Uterine smooth muscle cell (primary cell): ENCODE measurements at places on chromosomes 12 and 14. TPM values are rescaled to one million over a fixed set of nuclear protein-coding genes. Genes with fewer than 3 reads are reported as not detected.

Gene KLRB1
- total RNA-seq, result not detected in 2 replicates

Gene SDS
- not detected in 2 replicates for total RNA-seq

Gene DCAF5
- 14.6 and 17.4 TPM in 2 replicates for total RNA-seq

Gene NPFF
- total RNA-seq, result not detected in 2 replicates

Gene AQP5
- total RNA-seq, result not detected in 2 replicates

Gene GLT8D2
- total RNA-seq, result 19.0 and 36.7 TPM in 2 replicates

Gene ATP5F1B
- total RNA-seq, result 483 and 651 TPM in 2 replicates

Gene OR6S1
- total RNA-seq, result not detected in 2 replicates

Gene CTSG
- total RNA-seq, result not detected in 2 replicates

Gene SLC6A15
- total RNA-seq, result 47.1 and 78.4 TPM in 2 replicates

Gene TAS2R7
- total RNA-seq, result not detected in 2 replicates

Gene GRIP1
- 1.3 and 3.5 TPM in 2 replicates for total RNA-seq

Gene FAM186B
- total RNA-seq, result 0.12 and 0.22 TPM in 2 replicates

Gene PTGER2
- total RNA-seq, result 17.5 and 22.9 TPM in 2 replicates

Gene TPH2
- under 0.01 TPM in 1 of 2 replicates, not detected in the other for total RNA-seq

Gene POMT2
- total RNA-seq, result 12.9 and 16.4 TPM in 2 replicates

Gene RNASE3
- not detected in 2 replicates for total RNA-seq
